WTC11 (cell line): ENCODE measurements at places on chromosomes 1 and 21. TPM values are rescaled to one million over a fixed set of nuclear protein-coding genes. Genes with fewer than 3 reads are reported as not detected.

CFHR1 gene
- total RNA-seq, result 0.14 to 0.20 TPM (median 0.16 TPM) in 3 replicates

CDC42 gene
- 169 to 182 TPM (median 171 TPM) in 3 replicates for total RNA-seq

ADAMTS5 gene
- total RNA-seq, result 0.57 to 1.6 TPM (median 0.64 TPM) in 3 replicates

PHTF1 gene
- total RNA-seq, result 23.9 to 28.7 TPM (median 25.2 TPM) in 3 replicates

NBPF4 gene
- total RNA-seq, result not detected in 3 replicates

LYPD8 gene
- not detected in 3 replicates for total RNA-seq

SHISA4 gene
- 6.3 to 9.9 TPM (median 8.1 TPM) in 3 replicates for total RNA-seq

RHOC gene
- 67.9 to 68.9 TPM (median 68.2 TPM) in 3 replicates for total RNA-seq

GJA4 gene
- total RNA-seq, result 1.0 to 1.4 TPM (median 1.3 TPM) in 3 replicates

CYYR1 gene
- 25.3 to 29.3 TPM (median 28.6 TPM) in 3 replicates for total RNA-seq

- DNase-seq, result no peak
Observed at GRCh38 chr1:34779526-34779925, 1.5 kb upstream of the GJB3 start.

DNA sequence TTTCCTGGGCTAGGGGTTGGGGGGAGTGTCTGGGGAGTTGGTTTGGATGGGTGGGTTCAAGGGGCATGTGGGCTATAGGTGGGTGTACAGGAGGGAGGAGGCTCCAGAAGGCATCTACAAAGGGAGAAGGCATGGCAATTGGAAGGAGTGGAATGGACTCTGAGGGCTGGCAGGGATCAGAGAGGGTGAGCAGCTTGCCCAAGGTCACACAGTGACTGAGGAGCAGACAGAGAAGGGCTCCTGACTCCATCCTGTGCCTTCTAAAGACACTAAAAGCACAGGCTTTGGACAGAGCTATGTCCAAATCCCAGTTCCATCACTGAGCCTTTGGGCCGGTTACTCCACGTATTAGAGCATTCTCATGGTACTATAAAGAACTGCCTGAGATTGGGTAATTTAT is 151.8 kb downstream of the PTPRU start:
- no peak for DNase-seq

- no peak for DNase-seq
Observed at GRCh38 chr1:201213926-201214325, 23.3 kb downstream of the IGFN1 start.

DNA sequence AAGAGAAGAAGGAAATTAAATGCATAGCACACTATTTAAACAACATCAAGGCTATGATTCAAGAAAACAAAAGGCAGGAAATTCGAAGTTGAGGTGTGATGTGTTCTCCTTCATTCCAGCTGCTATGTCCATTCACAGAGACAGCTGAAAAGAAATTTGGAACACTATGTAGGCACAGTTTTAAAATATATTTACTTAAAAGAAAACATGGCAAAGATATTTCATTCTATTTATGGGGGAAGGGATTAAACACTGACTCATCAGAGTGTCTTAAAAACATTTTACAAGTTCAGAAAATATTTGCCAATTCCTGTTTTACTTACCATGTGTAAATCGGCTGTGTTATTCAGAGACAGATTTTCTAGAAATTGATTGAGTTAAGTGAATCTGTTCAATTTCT is 39.4 kb upstream of the NGF start:
- DNase-seq, result no peak

- DNase-seq, result no peak
Observed at GRCh38 chr1:84573481-84573966, 716 bp downstream of the CTBS start.

- DNase-seq, result no peak
Observed at GRCh38 chr21:32088471-32088870, 190.4 kb downstream of the MIS18A start.

DNA sequence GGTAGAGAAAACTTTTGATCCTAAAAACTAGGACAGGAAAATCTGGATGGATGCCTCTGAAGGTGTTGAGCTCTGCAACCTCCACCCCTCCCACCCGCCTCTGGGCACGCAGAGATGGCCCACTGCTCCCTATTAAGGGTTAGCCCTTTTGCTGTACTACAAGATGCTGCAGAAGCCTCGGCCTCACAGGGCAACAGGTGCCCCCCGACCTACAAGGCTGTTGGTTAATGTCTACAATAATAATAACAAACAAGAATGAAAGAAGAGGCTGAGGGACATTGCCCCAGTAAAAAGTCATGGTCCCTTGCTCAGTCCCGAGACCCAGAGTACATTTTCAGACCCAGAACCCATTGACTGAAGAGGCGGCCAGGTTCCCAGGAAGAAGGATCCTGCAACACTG is 7.5 kb upstream of the DESI2 start:
- no peak for DNase-seq

DNA sequence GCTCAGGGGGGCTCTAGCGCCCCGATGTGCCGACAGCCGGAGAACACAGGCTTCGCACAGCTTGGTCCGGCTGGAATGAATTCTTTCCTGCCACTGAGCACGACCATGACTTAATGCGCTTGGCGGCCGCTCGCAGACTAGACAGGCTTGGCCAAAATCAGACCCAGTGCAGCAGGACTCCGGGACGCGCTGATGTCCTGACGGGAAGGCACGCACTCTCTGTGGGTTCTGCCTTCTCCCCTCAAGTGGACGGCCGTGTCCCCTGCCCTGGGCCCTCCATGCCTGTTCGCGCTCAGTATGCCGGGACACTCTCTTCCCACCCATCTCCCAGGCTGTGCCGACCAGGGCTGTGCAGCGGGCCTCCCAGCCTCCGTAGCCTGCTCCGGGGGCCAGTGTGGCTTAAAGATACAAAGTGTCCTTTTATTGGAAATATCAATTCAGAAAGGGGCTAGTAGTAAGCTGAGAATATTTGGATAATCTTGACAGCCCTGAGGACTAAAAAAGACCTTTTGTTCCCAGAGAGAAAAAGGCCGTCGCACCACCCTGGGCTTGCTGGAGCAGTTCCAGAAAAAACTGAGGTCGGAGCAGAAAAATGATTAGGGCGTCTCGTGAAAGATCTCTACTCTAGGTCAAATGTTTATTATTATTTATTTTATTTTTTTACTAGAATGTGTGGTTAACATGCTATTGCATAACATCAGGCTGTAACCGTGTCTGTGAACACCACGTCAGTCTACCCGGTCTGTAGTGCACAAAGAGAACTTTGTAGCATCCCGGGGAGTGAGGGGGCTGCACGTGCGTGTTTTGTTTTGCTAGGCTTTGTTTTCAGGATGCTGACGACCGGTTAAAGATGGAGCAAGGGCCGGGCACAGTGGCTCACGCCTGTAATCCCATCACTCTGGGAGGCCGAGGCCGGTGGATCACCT is 88.1 kb upstream of the ARHGEF16 start:
- DNase-seq, result no peak

DNA sequence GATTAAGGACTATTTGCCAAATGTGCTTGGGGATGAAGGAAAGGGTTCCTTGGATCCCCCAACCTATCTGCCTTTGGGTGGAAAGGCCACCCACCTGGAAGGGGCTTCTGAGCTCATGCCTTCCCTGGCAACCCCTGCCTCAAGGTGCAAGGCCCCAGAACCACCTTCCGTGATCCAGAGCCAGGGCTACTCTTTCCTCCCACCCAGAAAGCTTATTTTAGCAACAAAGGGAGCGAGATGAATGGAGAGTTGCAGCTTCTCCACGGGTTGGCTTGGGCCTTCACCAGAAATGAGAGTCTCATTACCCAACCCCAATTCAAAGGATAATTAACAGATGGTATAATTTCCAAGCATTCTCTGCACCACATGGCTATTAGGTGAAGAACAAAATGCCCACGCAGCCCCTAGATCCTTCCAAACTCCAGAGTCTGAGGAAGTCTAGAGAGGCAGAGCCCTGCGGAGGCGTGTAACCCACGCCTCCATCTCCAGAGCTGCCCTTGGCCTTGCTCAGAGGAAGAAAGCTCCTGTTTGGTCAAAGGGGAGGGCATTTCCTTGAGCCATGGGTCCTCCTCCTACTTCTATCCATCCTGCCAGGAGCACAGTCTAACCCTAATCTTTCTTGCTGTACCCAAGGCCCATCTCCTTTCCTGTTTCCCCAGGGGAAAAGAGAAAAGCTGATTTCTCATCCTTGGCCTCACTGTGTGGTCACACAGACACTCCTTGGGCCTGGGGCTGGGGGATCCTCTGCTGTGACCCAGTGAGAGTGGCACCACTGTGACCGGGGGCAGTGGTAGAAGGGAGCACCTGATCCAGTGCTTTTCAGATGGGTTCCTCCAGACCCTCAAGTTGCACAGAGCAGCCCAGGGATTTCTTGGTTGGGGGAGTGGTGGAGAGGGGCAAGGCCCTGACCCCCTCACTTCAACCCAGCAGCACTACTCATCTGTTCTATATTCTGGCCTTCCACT is 1.7 kb upstream of the CELSR2 start:
- no peak for DNase-seq

GRCh38 chr1:145960468-145961108 is 2.8 kb upstream of the LIX1L start:
- DNase-seq, result peak; percentile 90

DNA sequence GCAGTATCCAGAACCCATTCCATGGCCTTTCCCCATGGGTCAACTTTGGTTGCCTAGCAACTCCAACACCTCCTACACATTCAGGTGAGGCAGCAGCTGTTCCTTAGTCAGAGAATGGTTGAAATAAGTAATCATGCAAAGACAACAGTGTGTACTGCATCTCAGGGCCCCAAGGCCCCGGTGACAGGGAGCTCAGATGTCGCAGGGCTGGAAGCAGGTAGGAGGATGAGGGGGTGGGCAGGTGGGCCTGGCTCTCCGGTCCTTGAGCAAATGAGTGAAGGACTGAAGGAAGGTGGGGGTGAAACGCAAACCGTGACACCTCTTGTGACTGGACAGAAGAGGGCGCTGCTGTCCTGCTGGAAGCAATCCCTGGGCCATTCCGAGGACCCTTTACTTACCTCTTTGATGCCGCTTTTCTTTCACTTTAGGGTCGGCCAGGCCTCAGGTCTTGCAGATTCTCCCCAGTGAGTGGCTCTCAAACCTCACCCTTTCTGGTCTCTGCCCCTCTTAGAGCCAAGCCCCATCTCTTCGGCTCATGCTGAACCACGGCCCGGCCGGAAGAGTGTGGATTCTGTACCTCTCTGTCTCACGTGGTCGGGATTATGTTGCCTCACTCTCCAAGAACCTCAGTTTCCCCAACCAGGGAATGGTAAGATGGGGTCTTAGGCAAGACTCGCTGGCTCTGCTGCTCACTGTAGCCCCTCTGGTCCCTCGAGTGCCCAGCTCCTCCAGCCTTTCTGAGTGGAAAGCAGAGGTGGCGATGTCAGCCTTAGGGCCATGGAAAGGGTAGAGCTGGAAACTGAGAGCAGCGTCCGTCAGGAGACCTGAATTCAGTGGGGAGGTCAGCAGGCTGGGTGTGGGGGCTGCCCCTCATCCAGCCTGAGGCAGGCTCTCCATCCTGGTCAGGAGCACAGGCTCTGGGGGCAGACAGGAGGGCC is 5.6 kb upstream of the KCNA10 start:
- peak; percentile 81 for DNase-seq

GRCh38 chr1:240491156-240491555 is 120.8 kb downstream of the GREM2 start:
- DNase-seq, result no peak

DNA sequence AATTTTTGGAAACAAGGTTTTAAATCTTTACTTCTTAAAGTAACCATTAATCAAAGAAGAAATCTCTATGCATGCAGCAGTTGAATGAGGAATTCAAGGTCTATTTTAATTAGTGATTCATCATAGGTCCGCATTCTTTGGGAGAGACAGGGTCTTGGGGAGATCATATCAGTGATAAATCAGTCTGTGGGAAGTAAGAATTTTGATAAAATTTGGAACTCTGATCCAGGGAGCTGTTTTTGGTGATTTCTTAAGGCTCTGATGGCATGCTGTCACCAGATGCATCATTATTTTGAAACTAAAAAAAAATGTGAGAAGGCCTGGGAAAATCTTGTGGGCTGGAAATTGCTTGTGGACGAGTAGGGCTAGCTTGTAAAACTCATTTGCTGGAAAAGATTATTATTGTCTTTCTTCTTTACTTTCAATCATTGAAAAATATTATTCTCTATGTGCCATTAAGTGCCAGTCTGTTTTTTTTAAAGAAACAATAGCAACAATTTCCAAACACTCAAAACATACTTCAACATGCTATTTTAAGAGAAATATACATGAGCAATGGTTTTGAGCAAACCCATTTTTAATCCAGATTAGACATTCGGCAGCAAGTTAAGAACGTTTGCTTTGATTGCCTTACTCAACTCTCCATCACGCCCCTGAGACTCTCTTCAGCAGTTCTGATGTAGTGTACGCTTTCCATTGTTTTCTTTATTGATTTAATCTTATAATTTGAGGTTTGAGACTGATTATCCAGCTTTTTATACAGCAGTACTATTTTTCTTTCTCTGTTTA is 62.6 kb downstream of the ZBTB18 start:
- no peak for DNase-seq

DNA sequence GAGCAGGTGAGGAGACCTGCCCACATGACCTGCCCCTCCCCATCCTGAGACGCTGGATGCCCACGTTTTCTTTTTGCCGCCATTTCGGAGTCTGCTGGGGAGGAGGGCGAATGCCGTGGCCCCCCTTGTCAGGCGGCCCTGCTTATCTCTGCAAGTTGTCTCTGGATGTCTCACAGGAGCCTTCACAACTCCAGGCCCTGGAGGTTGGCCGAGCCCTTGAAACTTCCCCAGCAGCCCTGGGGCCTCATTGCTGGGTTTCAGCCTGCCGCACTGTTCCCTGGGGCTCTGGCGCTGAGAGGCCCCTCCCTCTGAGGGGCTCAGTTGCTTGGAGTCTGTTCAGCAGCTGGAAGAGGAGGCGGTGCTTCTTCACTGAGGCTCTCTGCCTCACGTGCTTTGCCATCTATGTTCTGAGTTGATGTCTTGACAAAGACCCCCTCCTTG is 29.8 kb upstream of the ZBTB21 start:
- no peak for DNase-seq

DNA sequence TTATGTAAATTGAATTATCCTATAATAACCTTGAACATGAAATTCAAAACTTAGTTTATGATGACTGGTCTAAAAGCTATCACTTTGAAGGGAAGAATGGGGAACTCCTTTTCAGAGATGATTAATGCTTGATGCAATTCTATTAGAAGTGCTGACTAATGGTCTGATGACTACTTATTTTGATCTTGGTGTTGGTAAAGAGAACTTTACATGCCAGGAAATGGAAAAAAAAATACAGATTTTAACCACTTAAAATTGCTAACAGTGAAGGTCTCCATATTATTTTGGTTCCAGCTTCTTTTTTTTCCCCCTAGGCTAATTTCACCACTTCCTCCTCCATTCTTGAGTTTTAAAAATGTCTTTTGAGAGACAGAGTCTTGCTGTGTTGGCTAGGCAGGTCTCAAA is 22.9 kb downstream of the S1PR1 start:
- no peak for DNase-seq

DNA sequence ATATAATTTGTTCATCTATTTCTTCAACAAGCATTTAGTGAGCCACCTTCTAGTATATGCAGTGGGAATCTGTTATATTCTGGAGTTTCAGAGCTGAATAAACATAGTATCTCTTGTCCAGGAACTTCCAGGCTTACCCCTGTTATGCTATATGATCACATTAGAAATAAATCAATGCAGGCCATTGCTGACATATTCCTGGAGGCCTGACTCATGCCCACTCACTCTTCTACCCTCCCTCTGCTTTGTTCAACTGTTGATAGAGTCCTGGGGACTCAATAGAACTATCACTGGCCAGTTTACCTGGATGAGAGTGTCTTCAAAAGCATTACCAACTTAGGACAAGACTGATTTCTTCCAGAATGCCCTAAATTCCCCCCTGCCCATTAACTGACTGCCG is 29.3 kb upstream of the SRSF10 start:
- no peak for DNase-seq

GRCh38 chr1:23004112-23004511 is 11.5 kb downstream of the TEX46 start:
- DNase-seq, result no peak
